Psoas muscle (tissue), 8 donors: ENCODE measurements at places on chromosomes 13 and 19. TPM values are rescaled to one million over a fixed set of nuclear protein-coding genes. Genes with fewer than 3 reads are reported as not detected.

GRCh38 chr13:33520468-33520839 lies 234.9 kb upstream of the STARD13 start:
- no peaks in the 10 kb centered on the region for H3K36me3 ChIP-seq
- no peaks in the 10 kb centered on the region for H3K27me3 ChIP-seq
- no peak for DNase-seq
- H3K4me1 ChIP-seq: no peaks in the 10 kb centered on the region
- H3K4me3 ChIP-seq: no peak overlapping the region
- H3K27ac ChIP-seq: no peak overlapping the region

GRCh38 chr13:106034201-106034600 lies 501.3 kb downstream of the EFNB2 start:
- H3K4me3 ChIP-seq: no peak overlapping the region
- no peak for DNase-seq
- H3K27me3 ChIP-seq: no peaks in the 10 kb centered on the region
- no peaks in the 10 kb centered on the region for H3K36me3 ChIP-seq
- no peak overlapping the region for H3K27ac ChIP-seq

The ZNF442 gene
- 1.5 TPM for total RNA-seq

The UBE2L5 gene
- total RNA-seq: not detected

GRCh38 chr13:77908531-77908930 lies 10.1 kb downstream of the EDNRB start:
- no peaks in the 10 kb centered on the region for H3K27me3 ChIP-seq
- H3K4me3 ChIP-seq: no peak overlapping the region
- no peaks in the 10 kb centered on the region for H3K36me3 ChIP-seq
- H3K4me1 ChIP-seq: no peaks in the 10 kb centered on the region
- no peak overlapping the region for H3K27ac ChIP-seq

The CCDC70 gene
- total RNA-seq: not detected

The AKAP8 gene
- total RNA-seq: 18.9 TPM

DNA sequence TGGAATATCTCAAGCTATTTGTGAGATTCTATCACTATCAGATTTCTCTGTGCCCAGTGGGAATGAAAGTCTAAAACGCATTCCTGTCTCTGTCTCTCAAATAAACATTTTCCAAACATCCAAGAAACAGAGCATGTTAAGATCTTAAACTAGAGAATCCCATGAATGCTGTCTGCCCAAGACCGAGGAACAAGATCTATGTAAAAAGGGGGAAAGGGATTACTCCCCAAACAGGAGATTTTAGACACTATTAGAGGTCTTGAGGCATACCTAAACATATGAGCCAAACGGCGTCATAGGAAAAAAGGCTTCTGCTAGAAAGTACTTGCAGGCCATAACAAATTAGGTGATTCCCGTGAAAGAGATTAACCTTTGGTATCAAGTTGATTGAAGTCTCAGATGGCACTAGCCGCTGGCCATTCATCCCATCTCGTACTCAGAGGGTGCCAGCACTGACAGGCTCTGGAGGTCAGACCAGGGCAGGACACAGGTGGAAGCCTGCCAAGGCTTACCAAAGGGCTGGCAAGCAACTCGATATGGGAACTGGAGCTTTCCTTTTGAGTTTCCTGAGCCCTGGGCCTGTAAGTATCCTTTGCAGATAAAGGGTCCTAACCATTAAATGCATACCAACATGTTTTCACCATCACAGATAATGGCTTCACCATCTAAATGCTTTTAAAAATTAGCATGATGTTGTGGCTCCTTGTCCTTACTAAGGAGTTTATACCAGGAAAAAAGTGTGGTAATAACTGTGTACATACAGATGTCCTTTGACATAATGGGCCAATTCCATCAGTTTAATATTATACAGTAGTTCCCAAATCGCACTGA lies 225.2 kb downstream of the FOXO1 start:
- H3K27ac ChIP-seq: peak overlapping the region; percentile 68
- H3K4me1 ChIP-seq: peaks cover 46% of the 10 kb centered on the region
- no peak overlapping the region for H3K4me3 ChIP-seq
- no peaks in the 10 kb centered on the region for H3K27me3 ChIP-seq
- no peaks in the 10 kb centered on the region for H3K36me3 ChIP-seq
- DNase-seq: peak; percentile 95

GRCh38 chr13:70375718-70376117 lies 267.5 kb upstream of the KLHL1 start:
- DNase-seq: no peak
- H3K4me1 ChIP-seq: no peaks in the 10 kb centered on the region
- no peak overlapping the region for H3K27ac ChIP-seq

GRCh38 chr19:10603873-10604459 lies 16.9 kb upstream of the AP1M2 start:
- H3K27me3 ChIP-seq: no peaks in the 10 kb centered on the region
- H3K27ac ChIP-seq: peak overlapping the region; percentile 81
- DNase-seq: no peak
- H3K4me1 ChIP-seq: peaks cover 16% of the 10 kb centered on the region
- H3K36me3 ChIP-seq: no peaks in the 10 kb centered on the region

The NACC1 gene
- 32.1 TPM for total RNA-seq

The PRRG2 gene
- total RNA-seq: 0.89 TPM

The IGFL2 gene
- total RNA-seq: not detected

GRCh38 chr19:7968796-7969554 lies 25.5 kb upstream of the TIMM44 start:
- no peaks in the 10 kb centered on the region for H3K27me3 ChIP-seq
- no peak overlapping the region for H3K4me3 ChIP-seq
- no peak for DNase-seq
- H3K4me1 ChIP-seq: peaks cover under 1% of the 10 kb centered on the region

DNA sequence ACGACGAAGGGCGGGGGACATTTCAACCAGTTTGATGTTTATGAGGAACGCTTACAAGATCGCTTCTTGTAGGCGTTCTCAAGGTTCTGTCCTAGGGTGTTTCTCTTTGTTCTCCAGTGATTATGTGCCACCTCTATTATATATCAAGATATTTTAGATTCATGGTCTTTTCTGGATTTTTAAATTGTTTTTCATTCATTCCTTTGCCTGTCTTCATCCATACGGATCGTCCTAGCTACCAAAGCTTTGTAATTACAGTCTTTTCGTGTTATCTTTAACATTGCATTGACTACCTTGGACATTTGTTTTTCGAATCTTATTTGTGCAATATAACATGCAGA lies 342 bp upstream of the EID2 start:
- peaks cover 21% of the 10 kb centered on the region for H3K4me1 ChIP-seq
- no peak for DNase-seq
- peak overlapping the region; percentile 92 for H3K4me3 ChIP-seq
- H3K27ac ChIP-seq: no peak overlapping the region

The OR7D2 gene
- not detected for total RNA-seq

The PLPPR3 gene
- total RNA-seq: not detected

GRCh38 chr19:2229103-2230032 lies 6.8 kb downstream of the PLEKHJ1 start:
- H3K27ac ChIP-seq: peak overlapping the region; percentile 9
- H3K4me1 ChIP-seq: peaks cover 18% of the 10 kb centered on the region
- H3K4me3 ChIP-seq: no peak overlapping the region
- peaks cover 79% of the 10 kb centered on the region for H3K36me3 ChIP-seq

- no peaks in the 10 kb centered on the region for H3K36me3 ChIP-seq
- no peaks in the 10 kb centered on the region for H3K4me1 ChIP-seq
- no peak overlapping the region for H3K27ac ChIP-seq
- DNase-seq: no peak
- no peaks in the 10 kb centered on the region for H3K27me3 ChIP-seq
Measured at GRCh38 chr19:41564515-41565378, 11.2 kb upstream of the CEACAM21 start.

The ZNF69 gene
- 2.7 TPM for total RNA-seq

DNA sequence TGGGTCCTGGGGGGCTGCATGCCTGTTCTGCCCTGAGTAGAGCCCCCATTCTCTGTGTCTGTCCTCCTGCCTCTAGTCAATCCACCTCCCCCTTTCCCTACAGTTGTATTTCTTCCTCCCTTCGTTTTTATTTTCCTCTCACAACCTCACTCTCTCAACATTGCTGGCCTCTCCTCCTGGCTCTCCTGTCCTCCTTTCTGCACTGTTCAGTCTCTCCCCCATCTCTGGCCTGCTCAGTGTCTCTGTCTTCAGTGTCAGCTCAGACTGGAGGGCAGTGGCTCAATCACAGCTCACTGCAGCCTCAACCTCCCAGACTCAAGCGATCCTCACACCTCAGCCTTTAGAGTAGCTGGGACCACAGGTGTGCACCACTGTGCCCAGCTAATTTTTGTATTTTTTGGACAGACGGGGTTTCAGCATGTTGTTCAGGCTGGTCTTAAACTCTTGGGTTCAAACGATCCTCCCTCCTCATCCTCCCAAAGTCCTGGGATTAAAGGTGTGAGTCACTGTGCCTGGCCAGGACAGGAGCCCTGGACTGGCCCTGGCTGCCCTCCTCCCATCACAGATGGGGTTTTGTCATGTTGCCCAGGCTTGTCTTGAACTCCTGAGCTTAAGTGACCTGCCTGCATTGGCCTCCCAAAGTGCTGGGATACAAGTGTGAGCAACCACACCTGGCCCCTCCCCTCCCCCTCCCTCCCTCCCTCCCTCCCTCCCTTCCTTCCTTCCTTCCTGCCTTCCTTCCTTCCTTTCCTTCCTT lies 32.0 kb upstream of the IGFL1 start:
- no peak overlapping the region for H3K27ac ChIP-seq
- H3K4me1 ChIP-seq: no peaks in the 10 kb centered on the region
- no peaks in the 10 kb centered on the region for H3K27me3 ChIP-seq

DNA sequence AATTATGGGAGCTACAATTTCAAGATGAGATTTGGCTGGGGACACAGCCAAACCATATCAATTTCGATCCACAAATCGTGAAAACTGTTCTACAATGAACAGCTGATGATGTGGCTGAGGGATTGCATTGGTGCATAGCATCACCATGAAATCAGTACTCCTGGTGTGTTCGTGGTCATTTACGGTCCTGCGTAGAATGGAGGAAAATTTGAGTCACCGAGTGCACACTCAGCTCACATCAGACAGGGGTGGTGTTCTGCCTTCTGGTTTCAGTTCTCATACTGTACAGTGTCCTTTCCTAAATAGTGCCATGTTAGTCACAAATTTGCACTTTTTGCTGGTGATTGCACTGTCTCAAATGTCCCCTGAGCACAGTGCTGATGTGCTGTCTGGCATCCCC lies 39.2 kb downstream of the MYH14 start:
- no peak overlapping the region for H3K4me3 ChIP-seq
- H3K36me3 ChIP-seq: no peaks in the 10 kb centered on the region
- H3K27ac ChIP-seq: no peak overlapping the region
- peaks cover 10% of the 10 kb centered on the region for H3K4me1 ChIP-seq
- DNase-seq: no peak
- H3K27me3 ChIP-seq: no peaks in the 10 kb centered on the region

GRCh38 chr13:45928843-45929242 lies 77.3 kb upstream of the SIAH3 start:
- H3K4me1 ChIP-seq: no peaks in the 10 kb centered on the region
- H3K36me3 ChIP-seq: no peaks in the 10 kb centered on the region
- H3K27ac ChIP-seq: no peak overlapping the region
- no peak for DNase-seq
- no peaks in the 10 kb centered on the region for H3K27me3 ChIP-seq
- no peak overlapping the region for H3K4me3 ChIP-seq

- H3K36me3 ChIP-seq: no peaks in the 10 kb centered on the region
- no peaks in the 10 kb centered on the region for H3K27me3 ChIP-seq
- H3K4me3 ChIP-seq: no peak overlapping the region
- no peak overlapping the region for H3K27ac ChIP-seq
- DNase-seq: no peak
Measured at GRCh38 chr13:47475441-47475948, 525.6 kb downstream of the SUCLA2 start.

DNA sequence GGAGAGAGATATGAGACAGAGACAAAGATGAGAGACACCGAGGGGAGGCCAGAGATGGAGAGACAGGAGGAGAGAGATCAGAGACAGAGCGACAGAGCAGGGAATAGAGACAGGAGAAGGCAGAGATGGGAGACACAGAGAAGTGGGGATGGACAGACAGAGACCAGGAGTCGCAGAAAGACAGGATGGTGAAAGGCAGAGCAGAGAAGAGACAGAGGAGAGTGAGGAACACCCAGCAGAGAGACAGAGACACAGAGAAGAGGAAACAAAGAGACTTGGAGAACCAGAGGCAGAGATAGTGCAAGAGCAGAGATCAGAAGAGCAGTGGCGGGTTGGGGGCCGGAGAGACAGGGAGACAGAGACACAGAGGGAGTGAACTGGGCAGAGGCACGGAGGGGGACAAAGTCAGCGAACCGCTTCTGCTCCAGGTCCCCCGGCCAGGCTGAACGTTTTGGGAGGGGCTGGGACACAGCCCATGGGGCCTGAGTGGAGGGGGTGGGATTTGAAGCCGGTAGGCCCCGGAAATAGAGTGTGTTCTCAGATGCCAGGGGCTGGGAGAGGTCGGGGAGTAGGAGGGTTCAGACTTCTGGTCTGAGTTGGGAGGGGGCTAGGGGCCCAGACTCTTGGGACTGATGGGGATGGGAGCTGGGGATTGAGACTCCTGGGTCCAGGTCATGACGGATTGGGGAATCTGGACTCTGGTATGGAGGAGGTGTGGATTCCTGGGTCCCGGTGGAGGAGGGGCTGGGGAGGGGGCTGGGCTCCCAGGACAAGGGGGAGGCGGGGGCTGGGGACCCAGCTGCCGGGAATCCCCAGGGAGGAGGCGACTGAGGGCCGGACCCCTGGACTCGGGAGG lies 654 bp downstream of the ZNF579 start:
- DNase-seq: no peak
- peaks cover 1% of the 10 kb centered on the region for H3K27me3 ChIP-seq
- H3K27ac ChIP-seq: peak overlapping the region; percentile 97
- H3K4me1 ChIP-seq: peaks cover 2% of the 10 kb centered on the region
- H3K4me3 ChIP-seq: peak overlapping the region; percentile 93
- peaks cover 5% of the 10 kb centered on the region for H3K36me3 ChIP-seq
